NCI-H345 (cell line): ENCODE measurements at places on chromosomes 11 and 22.

- DNase-seq: peak; percentile 84
Measured at GRCh38 chr11:116787786-116788486, at the start of gene ZPR1. ZPR1 (minus strand) TSS chr11:116788023; CDS start chr11:116787990, 33 bp downstream.

- peak; percentile 34 for DNase-seq
Measured at GRCh38 chr22:43129426-43130425, 13.5 kb downstream of the MCAT start.

DNA sequence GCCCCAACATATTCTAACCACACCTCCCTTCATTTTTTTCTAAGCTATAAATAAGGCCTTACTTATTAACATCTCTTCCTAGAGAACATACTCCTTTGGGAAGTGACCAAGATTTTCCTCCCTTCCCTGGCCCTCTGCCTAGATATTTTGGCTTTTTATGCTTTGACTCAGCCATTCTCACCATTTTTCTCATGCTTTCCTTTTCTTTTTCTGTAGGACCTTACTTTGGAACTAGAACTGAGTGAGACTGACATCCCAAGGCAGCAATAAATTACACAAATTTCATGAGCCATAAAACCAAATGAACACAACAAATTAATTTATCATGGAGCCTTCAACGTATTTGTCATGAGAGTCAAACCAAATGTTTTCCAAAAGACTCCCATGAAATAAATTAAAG lies 142.7 kb upstream of the CTSC start:
- no peak for DNase-seq

GRCh38 chr11:47879259-47880158 lies 31.4 kb upstream of the NUP160 start:
- no peak for DNase-seq

DNA sequence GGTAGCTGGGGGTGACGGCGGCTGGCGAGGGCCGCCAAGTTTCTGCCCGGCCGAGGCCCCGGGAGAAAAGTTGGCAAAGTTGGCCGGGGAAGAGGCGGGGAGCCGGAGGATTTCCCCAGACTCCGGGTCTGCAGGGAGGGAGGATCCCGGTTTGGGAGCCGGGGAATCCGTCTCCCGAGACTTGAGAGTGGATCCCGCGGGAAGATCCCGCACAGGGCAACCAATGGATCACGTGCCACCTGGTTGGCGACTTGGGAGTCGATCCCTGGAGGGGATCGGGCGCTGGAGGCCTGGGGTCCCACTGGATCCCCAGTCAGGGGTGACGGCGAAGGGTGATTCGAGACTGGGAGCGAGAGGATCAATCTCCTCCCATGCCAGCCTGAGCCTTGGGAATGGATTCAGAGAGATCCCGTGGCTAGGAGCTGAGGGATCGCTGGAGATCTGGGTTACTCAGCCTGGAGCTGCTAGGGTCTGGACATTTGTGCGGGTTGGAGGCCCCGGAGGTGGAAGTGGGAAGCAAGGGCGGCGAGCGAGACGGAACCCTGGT lies 394 bp downstream of the KIAA1671 start:
- peak; percentile 36 for DNase-seq

DNA sequence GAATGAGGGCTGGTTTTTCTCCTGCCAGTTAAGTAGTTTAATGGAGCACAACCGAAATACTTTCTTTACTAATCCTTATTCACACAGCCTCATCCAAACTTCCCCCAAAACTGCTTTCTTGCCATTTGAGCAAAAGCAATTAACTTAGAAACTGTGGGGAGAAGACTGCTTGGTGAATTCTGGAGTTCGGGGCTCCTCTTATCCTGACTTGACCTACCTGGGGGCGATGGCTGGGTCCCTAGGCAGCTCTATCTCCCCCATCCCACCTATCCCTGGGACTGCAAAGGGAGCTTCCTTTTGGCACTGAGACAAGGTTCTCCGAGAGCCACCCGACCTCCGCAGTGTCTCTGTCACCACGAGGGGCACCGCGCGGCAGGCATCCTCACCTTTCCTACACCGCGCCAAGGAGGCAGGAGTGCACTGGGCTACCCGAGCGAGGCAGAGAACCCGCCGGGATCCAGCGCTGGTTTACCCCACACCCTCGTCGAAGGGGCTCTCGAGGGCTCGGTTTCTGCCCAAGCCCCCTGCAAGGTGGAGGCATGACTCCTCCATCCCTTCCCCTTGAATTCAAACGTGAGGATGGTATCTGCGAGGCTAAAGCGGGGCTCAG lies 759 bp downstream of the DESI1 start:
- DNase-seq: peak; percentile 17

GRCh38 chr11:66219846-66220565 lies 48.4 kb upstream of the RAB1B start:
- DNase-seq: no peak

DNA sequence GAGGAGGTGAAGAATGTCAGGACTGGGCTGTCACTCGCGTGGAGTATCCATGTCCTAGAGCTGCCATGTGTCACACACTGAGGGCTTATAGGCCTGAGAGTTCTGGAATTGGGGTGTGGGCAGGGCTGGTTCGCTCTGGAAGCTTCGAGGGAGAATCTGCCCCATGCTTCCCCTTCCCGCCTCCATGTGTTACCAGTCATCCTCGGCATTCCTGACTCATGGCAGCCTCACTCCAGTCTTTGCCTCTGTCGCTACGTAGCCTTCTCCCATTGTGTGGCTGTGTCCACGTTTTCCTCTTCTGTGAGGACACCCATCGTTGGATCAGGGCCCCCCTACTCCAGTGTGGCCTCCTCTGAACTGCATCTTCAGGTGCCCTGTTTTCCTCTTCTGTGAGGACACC lies 301.2 kb downstream of the TBC1D22A start:
- DNase-seq: no peak

GRCh38 chr11:33390944-33391892 lies 134.0 kb downstream of the HIPK3 start:
- DNase-seq: no peak

- peak; percentile 54 for DNase-seq
Measured at GRCh38 chr11:111635706-111636045, 33.4 kb downstream of the SIK2 start.

GRCh38 chr11:783581-784015 lies 6.3 kb downstream of the CEND1 start:
- DNase-seq: no peak

GRCh38 chr11:122604621-122605020 lies 50.9 kb upstream of the UBASH3B start:
- no peak for DNase-seq

GRCh38 chr22:36010090-36010489 lies 18.5 kb downstream of the RBFOX2 start:
- DNase-seq: peak; percentile 43

- no peak for DNase-seq
Measured at GRCh38 chr11:37812281-37812880, 1214.3 kb upstream of the RAG2 start.

- no peak for DNase-seq
Measured at GRCh38 chr11:104573441-104573990, 324.7 kb downstream of the CASP12 start.

DNA sequence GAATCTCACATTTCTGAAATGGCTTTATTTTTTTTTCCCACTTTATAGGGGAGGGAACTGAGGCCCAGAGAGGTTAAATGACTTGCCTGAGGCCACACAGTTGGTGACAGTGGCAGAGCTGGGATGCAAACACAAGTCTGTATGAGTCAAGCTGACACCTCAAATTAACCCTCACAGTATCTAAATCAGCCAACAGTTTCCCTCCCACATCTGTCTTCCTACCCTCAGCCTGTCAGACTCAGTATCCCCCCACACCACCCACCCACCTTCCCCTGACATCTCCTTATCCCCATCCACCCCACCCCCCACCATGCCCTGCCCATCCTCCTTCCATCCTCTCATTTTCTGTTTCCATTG lies 95.2 kb downstream of the TP53I11 start:
- DNase-seq: no peak

DNA sequence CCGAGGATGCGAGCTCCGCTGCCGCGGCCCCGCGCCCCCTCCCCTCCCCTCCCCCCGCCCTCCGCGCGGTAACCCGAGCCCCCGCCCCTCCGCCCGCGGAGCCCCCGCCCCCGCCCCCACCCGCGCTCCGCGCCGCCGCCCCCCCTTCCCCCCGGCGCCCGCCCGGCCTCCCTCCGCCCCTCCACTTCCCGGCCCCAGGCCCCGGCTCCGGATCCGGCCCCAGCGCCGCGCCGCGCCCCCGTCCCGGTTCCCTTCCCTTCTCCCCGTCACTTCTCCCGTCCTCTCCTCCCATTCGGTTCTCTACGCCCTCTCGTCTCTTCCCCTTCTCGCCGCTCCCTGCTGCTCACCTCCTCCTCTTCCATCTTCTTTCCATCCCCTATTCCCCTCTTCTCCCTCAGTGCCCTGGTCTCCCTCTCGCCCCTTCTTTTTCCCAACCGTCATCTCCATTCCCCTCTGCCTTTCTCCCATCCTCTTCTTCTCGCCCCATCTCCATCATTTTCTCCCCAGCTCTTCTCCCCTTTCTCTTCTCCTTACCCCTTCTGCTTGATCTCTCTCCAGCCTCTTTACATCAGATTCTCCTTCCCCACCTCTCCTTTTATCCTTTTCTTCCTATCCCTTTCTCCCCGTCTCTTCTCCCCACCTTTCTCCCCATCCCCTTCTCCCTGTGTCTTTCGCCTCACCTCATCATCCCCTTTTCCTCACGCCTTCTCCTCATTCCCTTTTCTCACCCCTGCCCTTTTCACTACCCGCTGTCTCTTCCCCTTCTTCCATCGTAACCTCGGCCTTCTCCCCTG lies at the start of gene DCHS1:
TSS of gene DCHS1 (minus strand) at position 20 of the 794 bp plus-strand sequence. CDS start 14,196 bp downstream, outside the sequence.
- peak; percentile 30 for DNase-seq

DNA sequence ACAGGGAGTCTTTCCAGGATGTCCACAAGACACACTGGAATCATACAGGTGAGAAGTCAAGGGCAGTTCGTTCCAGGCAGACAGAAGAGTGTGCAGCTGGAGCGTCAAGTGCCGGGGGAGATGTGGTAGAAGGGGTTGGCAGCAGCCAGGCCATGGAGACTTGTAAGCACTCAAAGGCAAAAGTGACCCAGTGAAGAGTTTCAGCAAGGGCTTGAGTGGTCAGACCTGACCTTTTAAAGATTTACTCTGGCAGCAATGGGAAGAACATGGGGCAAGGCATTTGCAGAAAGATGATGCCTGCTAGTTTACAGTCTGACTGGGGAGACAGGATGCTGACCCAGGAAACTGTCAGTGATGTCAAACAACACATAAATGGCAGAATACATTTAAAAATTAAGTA lies 29.0 kb downstream of the P4HA3 start:
- DNase-seq: no peak

DNA sequence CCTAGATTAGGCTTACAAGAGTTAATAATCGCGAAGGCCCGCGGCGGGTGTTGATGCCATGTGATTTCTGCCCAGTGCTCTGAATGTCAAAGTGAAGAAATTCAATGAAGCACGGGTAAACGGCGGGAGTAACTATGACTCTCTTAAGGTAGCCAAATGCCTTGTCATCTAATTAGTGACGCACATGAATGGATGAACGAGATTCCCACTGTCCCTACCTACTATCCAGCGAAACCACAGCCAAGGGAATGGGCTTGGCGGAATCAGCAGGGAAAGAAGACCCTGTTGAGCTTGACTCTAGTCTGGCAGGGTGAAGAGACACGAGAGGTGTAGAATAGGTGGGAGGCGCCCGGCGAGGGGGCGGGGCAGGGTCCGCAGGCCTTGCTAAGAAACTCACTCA lies 65.5 kb downstream of the AAMDC start:
- DNase-seq: no peak

GRCh38 chr22:30299322-30299721 lies 10.0 kb upstream of the CASTOR1 start:
- DNase-seq: no peak

DNA sequence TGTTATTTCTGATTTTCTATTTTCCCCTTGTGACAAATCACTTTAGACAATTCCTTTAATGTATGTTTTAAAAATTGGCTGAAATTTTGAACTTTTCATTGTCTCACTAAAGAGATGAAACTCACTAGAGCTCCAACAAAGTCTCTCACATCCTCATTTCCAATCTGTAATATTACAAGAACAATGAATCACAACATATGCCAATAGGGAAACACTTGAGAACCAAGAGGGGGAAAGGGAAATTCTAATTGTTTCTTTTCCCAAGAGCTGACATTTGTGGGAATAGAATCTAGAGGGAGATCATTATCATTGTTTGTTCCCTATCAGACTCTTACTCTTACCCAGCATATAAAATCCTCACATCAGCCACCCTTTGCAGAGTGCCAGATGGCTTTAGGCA lies 28.2 kb downstream of the OR10D3 start:
- no peak for DNase-seq

GRCh38 chr11:57476757-57477506 lies 16.6 kb downstream of the RTN4RL2 start:
- peak; percentile 19 for DNase-seq

GRCh38 chr22:36419177-36419911 lies 31.6 kb upstream of the MYH9 start:
- no peak for DNase-seq

DNA sequence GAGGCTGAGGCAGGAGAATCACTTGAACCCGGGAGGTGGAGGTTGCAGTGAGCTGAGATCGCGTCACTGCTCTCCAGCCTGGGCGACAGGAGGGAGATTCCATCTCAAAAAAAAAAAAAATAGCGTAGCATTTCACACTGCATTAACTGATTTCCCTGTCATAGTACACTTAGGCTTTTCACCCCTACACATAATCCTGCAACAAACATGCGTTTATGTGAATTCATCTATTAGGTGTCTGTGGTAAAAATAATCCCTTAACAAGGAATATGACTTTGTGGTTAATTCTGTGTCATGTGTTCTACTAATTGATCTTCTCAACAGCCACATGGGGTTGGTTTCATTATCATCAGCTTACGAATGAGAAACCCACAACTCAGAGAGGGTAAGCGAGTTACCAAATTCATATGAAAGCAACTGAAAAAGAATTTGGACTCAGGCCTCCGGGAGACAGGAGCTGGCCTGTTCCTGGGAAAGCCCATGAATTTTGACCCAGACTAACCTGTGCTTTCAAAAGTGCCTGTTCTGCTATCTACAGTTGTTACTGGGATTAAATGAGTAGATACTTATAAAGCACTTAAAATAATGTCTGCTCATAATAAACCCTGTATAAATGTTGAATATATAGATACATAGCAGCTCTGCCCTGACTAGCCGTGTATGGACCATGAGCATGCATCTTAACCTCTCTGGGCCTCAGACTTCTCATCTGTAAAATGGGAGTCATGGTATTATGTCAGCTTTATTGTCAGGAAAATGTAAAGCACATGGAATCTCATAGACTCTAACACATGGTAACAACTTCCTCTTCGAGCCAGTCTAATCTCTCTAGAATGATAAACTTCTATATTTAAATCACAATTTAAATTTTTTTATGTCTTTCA lies 36.6 kb downstream of the KCNJ1 start:
- no peak for DNase-seq

- no peak for DNase-seq
Measured at GRCh38 chr11:19961225-19961624, 199.1 kb downstream of the DBX1 start.

DNA sequence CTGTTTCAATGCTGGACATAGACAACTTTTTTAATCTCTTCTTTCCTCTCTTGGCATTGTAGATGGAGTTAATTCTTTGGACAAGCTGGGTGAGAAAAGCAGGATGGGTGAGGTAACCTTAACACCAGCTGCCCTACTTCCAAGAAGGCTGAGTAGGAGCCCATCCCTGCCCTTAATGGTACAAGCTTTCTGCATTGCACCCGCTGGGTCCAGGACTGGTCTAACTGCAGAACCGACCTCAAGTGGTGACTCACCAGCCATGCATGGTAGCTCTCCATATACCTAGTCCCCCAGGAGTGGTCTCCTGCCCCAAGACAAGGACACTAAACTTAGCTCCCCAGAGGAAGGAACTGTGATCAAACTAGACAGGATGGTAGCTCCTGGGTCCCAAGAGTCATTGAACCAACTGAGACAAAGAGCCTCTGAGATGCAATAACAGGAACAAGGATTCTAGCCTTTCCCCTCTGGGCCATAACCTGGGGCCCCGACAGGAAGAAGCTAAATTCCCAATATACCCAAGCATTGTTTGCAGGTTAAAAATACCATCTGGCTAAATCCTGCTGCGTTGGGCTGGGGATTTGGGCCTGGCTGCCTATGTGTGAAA lies 32.1 kb downstream of the RPL27A start:
- DNase-seq: no peak
